ENCODE measurements at places on chromosomes 5 and 9.

DNA sequence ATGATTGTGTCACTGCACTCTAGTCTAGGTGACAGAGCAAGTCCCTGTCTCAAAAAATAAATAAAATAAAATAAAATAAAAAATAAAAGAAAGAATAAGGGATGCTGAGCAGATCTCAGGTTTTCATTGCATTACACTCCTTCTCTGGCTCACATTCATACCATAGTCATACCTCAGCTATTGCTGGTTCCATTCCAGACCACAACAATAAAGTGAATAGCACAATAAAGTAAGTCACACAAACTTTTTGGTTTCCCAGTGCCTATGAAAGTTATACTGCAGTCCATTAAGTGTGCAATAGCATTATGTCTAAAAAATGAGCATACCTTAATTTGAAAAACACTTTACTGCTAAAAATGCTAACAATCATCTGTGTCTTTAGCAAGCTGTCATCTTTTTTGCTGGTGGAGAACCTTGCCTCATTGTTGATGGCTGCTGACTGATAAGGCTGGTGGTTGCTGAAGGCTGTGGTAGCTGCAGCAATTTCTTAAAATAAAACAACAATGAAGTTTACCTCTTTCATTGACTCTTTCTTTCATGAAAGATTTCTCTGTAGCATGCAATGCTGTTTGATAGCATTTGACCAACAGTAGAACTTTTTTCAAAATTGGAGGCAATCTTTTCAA, 415.7 kb downstream of the ZNF608 start:
- DNase-seq, result no peak

- no peak for DNase-seq
These were observed 22.5 kb upstream of the GRAMD2B start for GRCh38 chr5:126400621-126401251.

- no peak for DNase-seq
These were observed 168.5 kb downstream of the RGS3 start for GRCh38 chr9:113631871-113632665.

DNA sequence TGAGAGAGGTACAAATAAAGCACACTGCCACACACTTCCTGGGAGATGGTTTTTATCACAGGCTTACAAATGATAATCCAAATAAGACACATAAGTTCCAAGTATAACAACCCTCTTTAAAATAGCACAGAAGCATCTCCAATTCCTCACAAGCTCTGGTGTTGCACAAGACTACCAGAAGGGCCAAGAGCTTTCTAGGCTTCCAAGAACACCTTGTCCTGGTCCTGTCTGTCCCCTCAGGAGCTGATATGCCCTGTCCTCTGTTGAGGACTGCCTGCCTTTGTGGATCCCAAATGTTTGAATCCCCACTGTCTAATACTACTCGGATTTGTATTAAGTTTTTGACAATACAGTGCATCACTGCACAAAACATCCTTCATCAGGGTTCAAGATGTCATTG, 110.1 kb downstream of the SPOCK1 start:
- DNase-seq, result no peak

DNA sequence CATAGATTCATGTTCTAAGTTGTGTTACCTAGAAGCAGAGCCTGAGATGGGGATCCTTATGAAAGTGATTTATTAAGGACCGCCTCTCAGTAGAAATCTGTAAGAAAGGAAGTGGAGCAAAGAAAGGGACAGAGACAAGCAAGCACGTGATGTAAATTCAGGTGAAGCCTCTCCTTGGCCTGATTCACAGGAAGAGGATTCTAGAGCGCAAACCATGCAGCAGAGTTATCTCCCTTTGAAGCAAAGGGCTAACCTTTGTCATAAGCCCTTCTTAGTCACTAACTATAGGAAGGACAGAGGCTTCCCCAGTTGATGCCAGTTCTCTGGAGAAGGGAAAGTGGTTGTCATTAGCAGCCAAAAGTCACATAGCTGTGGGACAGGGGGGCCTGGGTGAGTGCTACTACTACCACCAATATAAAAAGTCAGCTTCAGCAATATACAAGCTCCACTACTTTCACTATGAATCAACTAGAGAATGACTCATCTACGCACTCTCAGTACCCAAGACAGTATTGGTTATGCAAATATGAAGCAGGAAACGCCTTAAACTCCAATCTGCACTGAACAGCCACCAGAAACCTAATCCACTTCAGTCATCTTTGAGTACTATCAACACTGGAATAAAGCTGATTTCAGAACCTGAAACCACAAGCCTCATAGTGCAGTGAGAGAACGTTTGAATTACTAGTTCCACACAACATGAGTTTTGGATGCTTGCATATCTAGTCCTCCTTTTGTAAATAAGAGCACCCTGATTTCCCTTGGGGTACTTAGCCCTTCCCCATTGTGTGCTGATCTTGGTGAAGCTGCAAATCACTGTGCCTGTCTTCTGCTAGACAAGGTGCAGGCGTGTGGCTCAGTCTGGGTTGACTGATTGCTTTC, 162.7 kb downstream of the ZNF608 start:
- DNase-seq, result no peak

DNA sequence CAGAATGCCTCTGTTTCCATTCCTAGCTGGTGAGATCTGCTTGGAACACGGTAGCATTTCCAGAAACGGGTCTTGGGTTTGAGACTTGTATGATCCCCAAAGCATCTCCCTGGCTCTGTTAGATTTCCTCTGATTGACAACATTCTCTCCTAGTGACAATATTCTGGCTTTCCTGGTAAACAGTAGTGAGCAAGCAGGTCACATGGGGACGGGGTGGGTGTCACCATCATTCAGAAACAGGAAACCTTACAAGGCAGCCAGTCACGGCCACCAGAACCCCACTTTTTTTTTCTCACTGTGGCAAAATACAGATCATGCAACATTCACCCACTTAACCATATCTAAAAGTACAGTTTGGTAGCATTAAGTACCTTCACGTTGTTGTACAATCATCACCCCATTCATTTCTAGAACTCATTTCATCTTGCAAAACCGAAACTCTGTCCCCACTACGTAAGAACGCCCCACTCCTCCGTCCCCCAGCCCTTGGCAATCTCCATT, 90.1 kb upstream of the LMX1B start:
- no peak for DNase-seq

GRCh38 chr5:6576861-6577501, 55.9 kb downstream of the NSUN2 start:
- DNase-seq, result no peak

GRCh38 chr5:159785656-159786055, 130.6 kb upstream of the ADRA1B start:
- DNase-seq, result no peak

DNA sequence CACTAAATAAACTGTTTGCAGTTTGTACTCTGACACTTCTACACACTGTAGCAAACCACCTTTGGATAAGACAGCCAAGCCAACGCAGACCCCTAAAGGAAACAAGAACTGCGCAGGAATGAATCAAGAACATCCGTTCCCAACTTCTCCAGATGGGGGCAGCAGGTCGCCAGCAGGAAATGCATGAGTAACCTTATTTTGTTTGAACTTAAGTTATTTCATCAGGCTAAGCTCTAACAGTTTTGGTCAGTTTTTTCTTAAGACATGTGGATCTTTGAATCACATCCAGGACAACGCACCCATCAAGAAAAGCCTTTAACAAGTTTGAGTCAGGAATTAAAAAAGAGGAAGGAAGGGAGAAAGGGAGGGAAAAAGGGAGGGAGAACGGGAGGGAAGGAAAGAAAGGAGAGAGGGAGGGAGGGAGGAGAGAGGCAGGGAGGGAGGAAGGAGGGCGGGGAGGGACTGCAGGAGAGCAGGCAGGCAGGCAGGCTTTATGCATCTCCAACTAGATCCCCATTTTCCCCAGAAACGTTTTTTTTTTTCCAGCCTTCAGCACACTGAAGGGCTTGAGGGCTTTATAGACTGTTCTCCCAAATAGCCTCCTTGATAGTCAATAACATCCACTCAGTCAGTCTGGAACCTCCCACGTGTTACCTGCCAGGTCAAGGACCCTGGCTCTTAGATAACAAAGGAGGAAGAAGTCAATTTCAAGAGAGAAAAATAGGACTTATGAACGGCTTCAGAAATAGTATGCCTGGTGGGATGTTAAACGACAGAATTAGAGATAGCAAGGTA, 22.2 kb downstream of the BHMT start:
- peak; percentile 65 for DNase-seq

GRCh38 chr5:11298877-11299276, 537.8 kb upstream of the DAP start:
- no peak for DNase-seq

GRCh38 chr5:140734354-140734753, 34.1 kb downstream of the ZMAT2 start:
- DNase-seq, result peak; percentile 39

Measured in hematopoietic multipotent progenitor cell treated with erythropoietin and hydrocortisone succinate and interleukin-3 and kit ligand, for 17 days (in vitro differentiated cells).